ENCODE measurements at places on chromosomes 6 and 20.
A peak's percentile ranks its signal among the peaks of the same experiment; 100 is the strongest.

GRCh38 chr6:170030284-170030815, 260.5 kb downstream of the DLL1 start:
- no peak for DNase-seq

GRCh38 chr6:45187836-45188235, 140.3 kb upstream of the RUNX2 start:
- peak; percentile 59 for DNase-seq

DNA sequence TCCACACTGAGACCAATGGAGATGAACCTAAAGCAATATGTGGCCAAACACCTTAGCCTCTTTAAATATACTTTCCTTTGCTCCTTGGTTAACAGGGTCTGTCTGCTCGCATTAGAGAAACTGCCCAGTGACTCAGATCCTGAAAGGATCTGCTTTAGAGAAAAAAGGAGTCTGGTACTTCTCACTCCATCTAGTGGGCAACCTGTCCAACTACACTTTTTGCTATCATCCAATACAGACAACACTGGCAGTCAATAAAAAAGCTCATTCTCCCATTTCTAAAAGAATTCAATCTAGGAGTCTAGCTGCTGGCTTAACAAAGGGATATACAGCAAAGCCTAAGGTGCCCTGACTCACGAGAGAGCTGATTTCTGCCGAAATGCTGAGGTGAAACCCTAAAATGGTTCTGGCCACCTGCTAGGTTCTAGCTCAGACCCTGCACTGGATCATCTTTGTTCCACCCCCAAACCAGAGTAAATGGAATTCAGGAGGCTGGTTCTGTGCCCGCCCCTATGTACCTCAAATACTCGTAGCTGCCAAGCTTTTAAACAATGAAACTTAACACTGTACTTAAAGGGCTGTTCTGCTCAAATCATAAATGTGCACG, 11.5 kb downstream of the GNL1 start:
- peak; percentile 79 for DNase-seq

GRCh38 chr6:20965915-20966314, 431.7 kb downstream of the CDKAL1 start:
- no peak for DNase-seq

GRCh38 chr6:158018851-158019361, 37.2 kb downstream of the SYNJ2 start:
- no peak for DNase-seq

DNA sequence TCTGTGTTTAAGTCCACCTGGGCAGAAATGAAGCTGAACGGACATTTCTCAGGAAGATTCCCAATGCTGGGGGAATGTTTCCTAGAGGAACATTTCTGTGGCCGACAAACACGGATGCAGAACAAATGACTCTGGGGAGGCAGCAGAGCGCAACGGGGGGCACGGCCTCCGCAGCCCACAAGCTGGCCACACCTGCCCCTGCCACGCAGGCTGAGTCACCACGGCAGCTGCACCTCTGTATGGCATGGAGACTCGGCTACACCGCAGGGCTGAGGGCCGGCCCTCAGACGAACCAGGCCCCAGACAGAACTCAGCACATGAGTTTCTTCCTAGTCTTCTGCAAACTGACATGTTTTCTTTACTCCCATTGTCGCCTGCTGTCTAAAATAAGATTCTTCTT, 10.0 kb upstream of the PRR18 start:
- no peak for DNase-seq

DNA sequence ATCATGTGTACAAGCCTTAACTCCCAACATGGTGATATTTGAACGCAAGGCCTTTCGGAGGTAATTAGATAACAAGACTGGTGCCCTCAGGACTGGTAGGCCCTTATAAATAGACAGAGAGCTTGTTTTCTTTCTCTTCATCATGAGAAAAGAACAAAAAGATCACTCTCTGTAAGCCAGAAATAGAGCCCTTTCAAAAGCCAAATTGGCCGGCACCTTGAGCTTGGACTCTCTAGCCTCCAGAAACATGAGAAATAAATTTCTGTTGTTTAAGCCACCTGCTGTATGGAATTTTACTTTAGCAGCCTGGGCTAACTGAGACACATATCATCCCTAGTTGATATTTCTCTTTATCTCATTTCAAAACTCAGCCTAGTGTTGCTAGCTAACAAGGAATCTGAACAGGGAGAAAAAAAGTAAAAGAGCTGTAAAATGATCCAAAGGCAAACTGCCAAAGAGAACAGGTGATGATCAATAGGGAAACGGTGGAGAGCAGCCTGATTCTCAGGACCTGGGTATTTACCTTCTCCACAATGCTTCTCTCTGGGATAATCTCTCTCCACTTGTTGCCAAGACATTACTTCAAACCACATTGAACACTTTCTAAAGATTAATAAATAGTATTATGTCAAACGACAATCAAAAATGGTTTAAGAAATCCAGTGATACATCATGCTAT, 6.1 kb downstream of the COL21A1 start:
- DNase-seq, result no peak

DNA sequence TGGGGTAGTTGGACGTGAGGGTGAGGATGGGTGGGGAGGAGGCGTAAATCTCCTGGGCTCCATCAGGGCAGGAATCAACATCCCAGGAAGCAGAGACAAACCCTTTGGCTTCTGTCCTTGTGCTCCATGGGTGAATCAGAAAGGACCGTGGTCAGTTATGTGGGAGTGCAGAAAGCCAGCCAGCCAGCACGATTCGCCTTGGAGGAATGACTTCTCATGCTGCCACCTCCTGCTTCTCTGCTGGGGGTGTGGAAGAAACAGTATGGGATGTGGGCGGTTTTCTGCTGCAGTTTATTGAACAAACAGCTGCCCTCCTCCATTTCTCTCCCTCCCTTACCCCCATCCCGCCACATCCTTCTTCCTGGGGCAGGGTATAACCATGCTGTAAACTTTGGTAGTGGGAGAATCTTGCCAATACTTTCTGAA, 214.5 kb downstream of the SOX4 start:
- DNase-seq, result no peak

GRCh38 chr6:164107297-164107995, 692.9 kb downstream of the QKI start:
- DNase-seq, result no peak

DNA sequence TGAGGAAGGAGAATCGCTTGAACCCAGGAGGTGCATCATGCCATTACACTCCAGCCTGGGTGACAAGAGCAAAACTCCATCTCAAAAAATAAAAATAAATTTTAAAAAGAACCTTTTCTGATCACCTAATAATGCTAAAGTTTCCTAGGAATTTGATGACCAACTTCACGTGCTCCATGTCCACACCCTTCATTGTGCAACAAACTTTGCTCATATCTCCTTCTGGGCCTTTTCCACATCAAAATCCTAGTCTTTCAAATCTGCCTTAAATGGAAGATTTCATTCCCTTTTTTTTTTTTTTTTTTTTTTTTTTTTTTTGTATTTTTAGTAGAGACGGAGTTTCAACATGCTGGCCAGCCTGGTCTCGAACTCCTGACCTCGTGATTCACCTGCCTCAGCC, 112.5 kb upstream of the LOC128125822 start:
- DNase-seq, result no peak

DNA sequence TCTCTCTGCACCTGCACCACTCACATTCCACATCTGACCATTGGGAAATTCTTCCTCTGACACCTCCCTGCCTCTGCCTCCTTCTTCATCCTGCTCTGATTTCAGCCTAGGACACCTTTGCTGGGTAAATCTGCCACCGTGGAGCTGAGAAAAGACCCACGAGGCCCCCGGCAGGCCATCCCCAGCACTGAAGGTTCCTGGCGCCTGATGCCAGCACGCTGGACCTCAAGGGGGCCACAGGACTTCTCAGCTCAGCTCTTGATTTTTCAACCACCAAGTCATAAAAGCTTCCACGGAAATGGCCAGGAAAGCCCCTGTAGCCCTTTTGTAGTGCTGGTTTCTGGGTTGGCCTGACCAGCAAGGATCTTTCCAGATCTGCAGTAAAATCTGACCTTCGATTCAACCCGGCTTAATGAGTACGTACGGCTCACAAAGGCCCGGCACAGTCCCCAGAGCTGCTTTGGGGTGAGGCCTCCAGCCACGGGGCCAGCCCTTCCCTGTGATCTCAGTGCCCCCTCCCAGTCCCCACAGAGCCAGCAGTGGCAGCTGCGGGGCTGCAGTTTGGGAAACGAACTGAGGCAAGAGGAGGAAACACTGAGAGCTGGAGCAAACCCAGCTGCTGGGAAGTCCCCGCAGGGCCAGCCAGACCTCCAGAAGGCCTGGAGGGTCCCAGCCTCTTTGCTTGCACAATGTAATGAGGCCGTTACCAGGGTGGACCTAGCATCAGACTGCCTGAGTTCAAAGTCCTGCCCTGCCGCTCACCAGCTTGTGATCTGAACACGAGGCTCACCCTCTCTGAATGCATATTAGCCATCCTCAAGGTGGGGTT, 157.5 kb downstream of the BMP7 start:
- no peak for DNase-seq

- no peak for DNase-seq
Observed at GRCh38 chr6:154433477-154434241, 76.8 kb downstream of the CNKSR3 start.

GRCh38 chr6:140921366-140922226, 1211.1 kb upstream of the GJE1 start:
- peak; percentile 41 for DNase-seq

DNA sequence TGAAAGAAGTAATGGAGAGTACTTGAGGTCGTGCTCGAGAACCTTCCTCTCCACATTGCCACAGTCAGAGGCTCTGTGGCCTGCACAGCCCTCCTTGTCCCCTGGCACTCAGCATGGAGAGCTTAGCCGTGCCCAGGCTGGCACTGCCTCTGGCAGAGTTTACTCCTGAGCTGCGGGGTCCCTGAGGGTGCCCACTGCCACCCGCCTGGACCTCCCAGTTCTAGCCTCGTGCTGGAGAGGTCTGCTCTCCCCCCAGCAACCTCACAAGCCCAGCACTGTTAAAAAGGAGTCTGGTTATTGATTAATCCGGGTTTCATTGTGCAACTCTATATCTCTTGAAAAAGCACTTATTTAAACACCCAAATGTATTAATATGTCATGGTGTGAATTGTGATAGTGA, 226.8 kb downstream of the TMEM242 start:
- DNase-seq, result no peak

DNA sequence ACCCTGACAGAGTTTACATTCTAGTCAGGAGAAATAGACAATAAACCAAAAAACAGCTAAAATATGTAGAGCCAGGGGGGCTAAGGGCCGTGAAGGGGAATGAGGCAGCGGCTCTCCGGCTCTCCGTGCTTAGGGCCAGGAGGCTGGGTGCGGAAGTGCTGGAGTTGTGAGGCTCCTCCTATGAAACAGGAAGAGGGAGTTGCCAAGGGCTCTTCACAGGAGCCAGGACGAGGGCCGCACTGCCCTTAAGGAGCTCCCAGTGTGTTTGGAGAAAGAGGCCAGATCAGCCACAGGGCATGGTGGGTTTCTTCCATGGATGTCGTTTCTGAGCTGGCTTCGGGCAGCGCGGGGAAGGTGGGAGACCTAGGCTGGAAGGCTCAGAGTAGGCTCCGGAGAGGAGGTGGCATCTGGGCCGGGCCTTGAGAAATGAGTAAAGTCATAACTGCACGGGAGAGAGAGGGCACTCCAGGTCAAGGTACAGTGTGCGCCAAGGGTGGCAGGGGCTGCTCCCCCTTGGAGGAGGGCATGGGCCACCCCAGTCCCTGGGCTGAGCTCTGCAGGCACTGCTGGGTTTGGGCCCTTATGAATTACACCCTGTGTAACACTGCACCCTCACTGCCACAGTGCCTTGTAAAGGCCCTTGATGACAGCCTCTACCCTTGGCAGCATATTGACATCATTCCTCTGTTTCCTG, 20.8 kb upstream of the MLN start:
- DNase-seq, result no peak

- DNase-seq, result peak; percentile 76
Observed at GRCh38 chr6:157020881-157021343, 243.7 kb downstream of the ARID1B start.

GRCh38 chr6:3450888-3451287, 6.0 kb downstream of the SLC22A23 start:
- DNase-seq, result no peak

DNA sequence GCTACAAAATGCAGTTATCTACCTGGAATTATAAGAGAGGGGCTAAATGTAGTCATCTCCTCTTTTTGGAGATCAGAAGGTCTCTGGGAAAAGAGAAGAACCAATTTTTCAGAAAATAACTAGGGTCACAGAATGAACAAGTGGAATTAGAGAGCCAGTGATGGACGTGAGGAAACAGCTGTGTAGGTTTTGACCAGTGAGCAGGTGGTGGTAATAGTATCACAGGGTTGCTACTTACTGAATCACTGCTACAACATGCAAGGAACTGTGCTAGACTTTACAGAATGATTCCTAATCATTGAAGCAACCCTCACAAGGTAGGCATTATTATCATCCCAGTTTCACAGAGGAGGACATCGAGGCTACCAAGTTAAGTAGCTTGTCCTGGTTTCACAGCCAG, 1.7 kb downstream of the ATP6V1G2 start:
- no peak for DNase-seq

DNA sequence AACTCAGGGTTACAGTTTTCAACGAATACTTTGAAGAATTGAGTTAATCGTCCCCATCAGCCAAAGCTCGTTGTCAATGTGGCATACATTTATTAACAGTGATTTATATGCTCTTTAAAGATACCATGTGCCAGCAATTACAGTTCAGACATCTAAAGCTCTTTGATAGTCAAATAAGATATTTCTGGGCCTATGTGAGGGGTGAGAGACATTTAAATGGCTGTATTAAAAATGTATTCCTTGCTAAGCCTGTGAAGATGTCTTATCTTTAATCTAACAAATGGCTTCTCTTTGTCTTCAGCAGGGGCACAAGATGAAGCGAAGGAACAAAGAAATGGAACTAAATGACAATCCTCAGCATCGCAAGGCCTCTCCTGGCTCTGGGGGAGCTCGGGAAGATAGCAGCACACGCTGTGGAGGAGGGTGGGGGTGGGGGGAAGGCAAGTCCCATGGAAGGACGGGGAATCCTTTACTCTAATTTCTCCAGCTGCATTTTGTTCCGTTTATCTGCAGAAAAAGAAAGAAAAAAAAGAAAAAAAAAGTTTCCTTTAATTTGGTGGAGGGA, 523.6 kb downstream of the KIF16B start:
- DNase-seq, result no peak

GRCh38 chr6:13447949-13448724, 39.3 kb downstream of the GFOD1 start:
- DNase-seq, result peak; percentile 70

- no peak for DNase-seq
Observed at GRCh38 chr6:2021713-2022125, 223.7 kb downstream of the GMDS start.

DNA sequence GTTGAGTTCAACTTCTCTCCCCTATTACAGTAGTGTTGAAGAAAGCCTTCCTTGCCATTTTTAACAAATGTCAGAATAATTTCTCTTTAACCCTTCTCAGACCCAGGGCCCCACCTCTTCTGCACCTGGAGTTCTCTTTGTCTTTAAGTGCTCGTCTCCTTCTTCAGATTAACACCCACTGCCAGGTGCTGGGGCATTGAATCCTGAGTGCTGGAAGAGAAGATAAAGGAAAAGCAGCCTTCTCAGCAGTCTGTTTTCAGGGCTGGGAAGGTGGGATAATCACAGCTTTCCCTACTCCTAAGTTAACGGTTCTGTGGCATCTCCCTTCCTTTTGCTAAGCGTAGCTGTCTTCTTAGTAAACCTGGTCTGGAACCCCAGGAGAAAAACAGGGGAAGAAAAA, 114.6 kb upstream of the TAB2 start:
- DNase-seq, result no peak

GRCh38 chr6:70622461-70622860, 45.2 kb upstream of the SMAP1 start:
- no peak for DNase-seq

- DNase-seq, result no peak
Observed at GRCh38 chr20:45269754-45270270, 15.4 kb upstream of the SLPI start.

- no peak for DNase-seq
Observed at GRCh38 chr6:105917038-105917695, 169.0 kb upstream of the PRDM1 start.

- DNase-seq, result peak; percentile 27
Observed at GRCh38 chr6:101537753-101538316, 144.3 kb downstream of the GRIK2 start.
